ENCODE measurements at places on chromosomes 11 and 22.

- DNase-seq = no peak
Measured at GRCh38 chr11:10592331-10592730, 23.9 kb upstream of the LYVE1 start.

GRCh38 chr22:44550711-44551491, 52.9 kb upstream of the RTL6 start:
- no peak for DNase-seq

- no peak for DNase-seq
Measured at GRCh38 chr22:23055449-23056179, 14.7 kb upstream of the GNAZ start.

DNA sequence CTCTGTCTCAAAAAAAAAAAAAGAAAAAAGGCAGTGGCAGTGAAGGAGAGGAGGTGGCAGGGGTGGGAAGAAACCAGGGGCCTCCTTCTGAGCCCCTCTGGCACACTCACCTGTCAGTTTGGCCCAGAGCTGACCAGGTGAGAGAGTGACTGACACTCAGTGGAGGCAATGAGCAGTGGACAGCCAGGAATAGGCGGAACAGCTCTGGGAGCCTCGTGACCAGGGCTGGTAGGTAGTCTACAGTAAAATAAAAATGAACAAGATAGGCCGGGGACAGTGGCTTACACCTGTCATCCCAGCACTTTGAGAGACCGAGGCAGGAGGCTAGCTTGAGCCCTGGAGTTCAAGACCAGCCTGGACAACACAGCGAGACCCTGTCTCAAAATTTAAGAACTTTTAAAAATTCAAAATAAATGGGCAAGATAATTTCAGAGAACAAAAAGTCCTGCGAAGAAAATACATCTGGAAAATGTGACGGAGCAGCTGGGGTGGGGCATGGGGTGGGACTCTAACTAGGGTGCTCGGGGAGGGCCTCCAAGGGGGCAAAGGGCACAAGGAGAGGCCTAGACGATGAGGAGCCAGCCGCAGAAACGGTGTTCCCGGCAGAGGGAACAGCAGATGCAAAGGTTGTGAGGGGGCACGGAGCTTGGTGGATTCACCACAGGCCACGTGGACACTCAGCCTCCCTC, 3.8 kb upstream of the PDXP start:
- DNase-seq = no peak

- DNase-seq = no peak
Measured at GRCh38 chr11:91433284-91434010, 791.2 kb upstream of the FAT3 start.

DNA sequence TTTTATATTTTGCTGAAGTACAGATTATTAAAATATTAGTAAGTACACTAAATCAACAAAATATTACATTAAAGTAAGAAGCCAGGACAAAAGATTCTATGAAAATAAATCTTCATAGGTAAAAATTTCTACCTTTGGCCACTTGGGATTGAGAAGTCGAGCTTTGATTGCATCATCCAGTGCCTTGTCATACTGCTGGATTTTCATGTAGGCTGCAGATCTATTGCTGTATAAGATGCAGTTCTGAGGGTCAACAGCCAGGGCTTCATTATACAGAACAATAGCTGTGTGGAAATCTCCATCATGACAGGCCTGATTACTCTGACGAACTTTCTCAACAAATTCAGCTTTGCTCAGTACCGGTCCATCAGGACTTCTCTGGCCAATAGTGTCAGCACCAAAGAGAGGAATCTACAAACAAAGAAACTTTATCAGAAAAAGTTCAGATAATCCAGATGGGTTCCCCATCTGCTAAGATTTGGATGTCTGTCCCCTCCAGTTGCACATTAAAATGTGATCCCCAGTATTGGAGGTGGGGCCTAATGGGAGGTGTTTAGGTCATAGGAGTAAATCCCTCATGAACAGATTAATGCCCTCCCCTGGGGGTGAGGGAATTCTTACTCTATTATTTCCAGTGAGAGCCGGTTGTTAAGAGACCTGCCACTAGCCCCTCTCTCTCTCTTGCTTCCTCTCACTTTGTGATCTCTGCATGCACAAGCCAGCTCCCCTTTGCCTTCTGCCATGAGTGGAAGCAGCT, 50.0 kb downstream of the TTC28 start:
- no peak for DNase-seq

GRCh38 chr11:88355887-88356286, 18.4 kb upstream of the CTSC start:
- no peak for DNase-seq

- no peak for DNase-seq
Measured at GRCh38 chr11:2202900-2203439, 31.4 kb upstream of the TH start.

DNA sequence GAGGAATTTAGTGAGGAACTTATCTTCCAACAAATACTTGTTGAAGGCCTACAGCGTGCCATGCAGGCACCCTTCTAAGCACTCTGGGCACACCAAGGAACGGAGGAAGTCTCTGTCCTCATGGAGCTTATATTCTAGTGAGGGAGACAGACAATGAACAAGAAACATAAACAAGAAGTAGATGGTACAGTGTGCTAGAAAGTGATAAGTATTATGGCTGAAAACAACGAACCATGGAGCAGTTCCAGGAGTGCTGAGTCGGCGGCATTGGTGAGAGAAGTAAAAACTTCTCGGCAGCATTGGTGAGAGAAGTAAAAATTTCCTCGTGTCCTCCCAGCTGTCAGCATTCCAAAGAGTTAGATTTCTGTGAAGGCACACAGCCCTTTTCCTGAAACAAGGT, 53.2 kb downstream of the FAM76B start:
- no peak for DNase-seq

- DNase-seq = no peak
Measured at GRCh38 chr11:133996671-133997070, 39.9 kb upstream of the IGSF9B start.

- no peak for DNase-seq
Measured at GRCh38 chr22:49553518-49554295, 274.0 kb downstream of the BRD1 start.

DNA sequence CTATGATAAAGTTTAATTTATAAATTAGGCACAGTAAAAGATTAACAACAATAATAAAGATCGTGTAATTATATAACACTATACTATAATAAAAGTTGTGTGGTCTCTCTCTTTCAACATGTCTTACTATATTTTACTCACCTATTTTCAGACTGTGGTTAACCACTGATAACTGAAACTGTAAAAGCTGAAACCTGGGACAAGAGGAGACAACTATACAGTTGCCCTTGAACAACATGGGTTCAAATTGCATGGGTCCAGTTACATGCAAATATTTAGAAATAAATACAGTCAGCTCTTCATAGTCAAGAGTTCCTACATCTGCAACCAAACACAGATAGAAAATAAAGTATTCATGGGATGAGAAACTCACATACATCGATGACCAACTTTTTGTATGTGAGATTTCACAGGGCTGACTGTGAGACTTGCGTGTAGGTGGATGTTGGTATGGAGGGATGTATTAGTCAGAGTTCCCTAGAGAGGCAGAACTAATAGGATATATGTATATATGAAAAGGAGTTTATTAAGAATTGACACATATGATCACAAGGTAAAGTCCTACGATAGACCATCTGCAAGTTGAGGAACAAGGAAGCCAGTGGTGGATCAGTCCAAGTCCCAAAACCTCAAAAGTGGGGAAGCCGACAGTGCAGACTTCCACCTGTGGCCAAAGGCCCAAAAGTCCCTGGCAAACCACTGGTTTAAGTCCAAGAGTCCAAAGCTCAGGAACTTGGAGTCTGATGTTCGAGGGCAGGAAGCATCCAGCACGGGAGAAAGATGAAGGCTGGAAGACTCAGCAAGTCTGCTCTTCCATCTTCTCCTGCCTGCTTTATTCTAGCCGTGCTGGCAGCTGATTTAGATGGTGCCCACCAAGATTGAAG, 359.5 kb downstream of the INSC start:
- DNase-seq = no peak

- DNase-seq = no peak
Measured at GRCh38 chr11:31856248-31856647, 45.1 kb upstream of the PAX6 start.

All from T-helper 9 cell (primary cell).